ENCODE measurements at places on chromosomes 2 and 18. TPM values are rescaled to one million over a fixed set of nuclear protein-coding genes. Genes with fewer than 3 reads are reported as not detected.

GRCh38 chr2:227163998-227164762 lies at the start of the genes COL4A3 and COL4A4:
Gene COL4A3, plus strand, starts transcription at chr2:227164624. Its CDS starts 103 bp downstream, at chr2:227164727.
Gene COL4A4, minus strand, starts transcription at chr2:227164205. Its CDS starts 16,722 bp downstream, at chr2:227147483.
- DNase-seq, result no peak

DNA sequence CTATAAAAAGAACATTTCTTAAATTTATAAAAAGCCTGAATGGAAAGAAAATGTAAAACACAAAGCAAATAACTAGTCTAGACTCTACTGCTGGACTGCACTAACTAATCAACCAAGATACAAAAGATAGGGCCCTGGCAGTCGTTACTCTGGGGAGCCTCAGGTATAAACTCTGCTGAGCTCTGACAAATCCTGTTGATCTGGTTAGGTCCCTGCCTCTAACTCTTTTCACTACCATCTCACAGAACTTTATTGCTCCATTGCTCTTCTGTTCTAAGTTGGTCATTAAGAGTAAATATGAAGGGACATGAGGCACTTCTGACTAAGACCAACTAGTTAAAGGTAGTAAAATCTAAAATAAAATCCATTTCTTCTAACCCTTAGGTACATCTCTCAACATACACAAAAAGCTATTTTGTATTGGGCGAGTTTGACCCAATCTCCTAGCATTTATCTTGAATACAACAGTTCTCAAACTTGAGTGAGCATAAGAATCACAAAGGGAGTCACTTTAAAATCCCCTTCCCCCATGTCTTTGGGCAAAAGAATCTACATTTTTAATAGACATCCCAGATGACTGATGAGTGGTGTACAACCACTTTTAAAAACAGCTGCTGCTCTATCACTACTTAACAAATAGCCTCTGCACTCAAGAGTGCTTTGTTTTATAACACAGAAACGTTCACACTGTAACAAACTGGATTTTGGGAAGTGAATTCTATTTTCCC lies 2.5 kb downstream of the CHN1 start:
- DNase-seq, result no peak

DNA sequence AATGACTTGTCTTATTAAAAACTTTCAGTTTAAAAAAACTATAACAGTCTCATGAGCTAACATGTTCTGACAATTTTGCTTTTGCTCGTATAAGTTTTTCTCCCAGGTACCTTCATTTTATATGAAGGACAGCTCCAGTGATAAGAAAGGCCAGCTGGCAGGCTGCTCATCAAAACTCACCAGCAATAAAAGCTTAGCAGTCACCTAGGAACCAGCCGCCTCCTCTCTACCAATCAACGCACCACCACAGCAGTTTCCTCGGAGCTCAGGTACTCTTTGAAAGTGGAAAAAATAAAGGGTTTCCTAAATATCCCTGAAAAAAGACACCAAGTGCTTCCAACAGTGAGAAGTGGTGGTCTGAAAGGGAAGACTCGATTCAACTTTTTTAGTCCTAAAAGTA lies 100.9 kb upstream of the CCDC150 start:
- no peak for DNase-seq

DNA sequence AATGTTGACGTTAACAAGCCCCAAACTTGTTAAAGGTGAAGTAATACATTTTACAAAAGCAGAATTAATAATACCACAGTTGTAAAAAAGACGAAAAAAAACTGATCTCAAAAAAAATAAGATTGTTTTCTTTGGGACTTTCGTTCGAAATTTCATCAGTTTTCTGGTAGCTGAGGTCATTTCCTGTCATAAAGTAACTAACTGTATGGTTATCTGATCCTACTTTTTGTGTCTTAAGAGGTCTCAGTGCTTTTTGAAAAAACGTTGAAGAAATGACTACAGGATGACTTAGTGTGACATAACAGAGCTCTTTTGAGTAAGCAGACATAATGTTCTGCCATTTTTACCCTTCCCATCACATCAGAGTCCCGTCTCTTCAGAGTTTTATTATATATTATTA lies 79.3 kb downstream of the BIRC6 start:
- peak; percentile 36 for DNase-seq

GRCh38 chr2:240425236-240425615 lies 10.2 kb upstream of the GPC1 start:
- DNase-seq, result no peak

DNA sequence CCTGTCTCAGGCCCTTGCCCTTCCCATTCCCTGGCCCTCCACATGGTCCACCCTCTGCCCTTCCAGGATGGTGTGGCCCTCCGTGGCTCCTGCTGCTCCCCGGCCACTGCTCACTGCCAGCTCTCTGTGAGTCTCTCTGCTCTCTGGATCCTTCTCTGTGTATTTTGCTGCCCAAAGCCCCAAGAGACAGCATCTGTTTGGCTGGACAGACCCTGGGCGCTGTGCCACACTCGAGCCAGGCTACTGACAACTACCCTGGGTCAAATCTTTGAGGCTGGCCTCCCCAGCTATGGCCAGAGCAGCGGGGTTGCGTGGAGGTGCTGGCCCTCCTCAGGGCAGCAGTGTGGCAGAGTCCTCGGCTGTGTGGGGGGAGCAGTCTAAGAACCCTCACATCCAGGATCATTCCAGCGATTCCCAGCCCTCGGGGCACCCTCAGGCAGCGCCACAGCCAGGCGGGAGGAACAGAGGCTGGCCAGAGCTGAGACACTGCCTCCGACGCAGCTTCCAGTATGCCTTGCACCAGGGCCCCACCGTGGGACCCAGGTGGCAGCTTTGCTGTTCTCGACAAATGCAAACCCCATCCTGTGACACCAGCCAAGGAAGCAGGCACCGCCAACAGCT lies 139.4 kb upstream of the GLI2 start:
- no peak for DNase-seq

DNA sequence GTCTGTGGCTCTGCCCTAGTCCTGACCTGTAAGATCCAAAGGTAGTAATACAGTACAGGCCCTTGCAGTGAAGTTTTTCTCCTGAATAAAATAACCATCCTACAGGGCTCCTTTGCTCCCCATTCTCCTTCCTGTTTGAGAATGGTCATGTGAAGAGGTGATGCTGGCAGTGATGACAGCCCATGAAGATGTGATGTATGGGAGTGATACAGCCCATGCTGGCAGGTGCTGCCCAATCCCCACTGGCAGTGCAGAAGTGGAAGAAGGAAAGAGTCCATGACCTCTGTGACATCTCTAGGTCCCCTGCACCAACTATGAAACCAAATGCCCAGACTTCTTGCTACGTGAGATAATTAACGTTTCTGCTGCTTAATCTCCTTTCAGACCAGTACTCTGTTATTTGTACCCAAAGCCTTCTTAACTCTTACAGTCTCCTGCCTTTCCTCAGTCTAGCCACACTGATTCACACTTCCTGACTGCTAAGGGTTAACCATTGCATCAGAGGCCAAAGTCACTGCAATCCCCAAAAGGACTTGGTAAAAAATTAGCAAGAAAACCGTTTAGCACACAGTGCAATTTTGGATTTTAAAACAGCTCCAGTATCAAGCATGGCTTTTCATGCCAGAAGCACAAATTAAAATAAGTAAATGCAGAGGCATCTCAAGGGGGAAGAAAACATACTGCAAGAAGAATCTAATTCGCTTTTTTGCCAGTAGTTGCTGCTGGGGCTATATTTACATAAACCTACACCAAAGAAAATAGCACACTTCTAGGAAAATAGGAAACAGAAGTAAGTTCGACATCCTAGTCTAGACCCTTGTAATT lies 98.0 kb downstream of the STK39 start:
- DNase-seq, result peak; percentile 24

GRCh38 chr2:65432227-65433190 lies at the start of gene SPRED2:
Gene SPRED2, minus strand, starts transcription at chr2:65432599. Its CDS starts 612 bp downstream, at chr2:65431987.
- peak; percentile 97 for DNase-seq

GRCh38 chr2:219298759-219299371 lies 10.3 kb downstream of the PTPRN start:
- DNase-seq, result peak; percentile 69

DNA sequence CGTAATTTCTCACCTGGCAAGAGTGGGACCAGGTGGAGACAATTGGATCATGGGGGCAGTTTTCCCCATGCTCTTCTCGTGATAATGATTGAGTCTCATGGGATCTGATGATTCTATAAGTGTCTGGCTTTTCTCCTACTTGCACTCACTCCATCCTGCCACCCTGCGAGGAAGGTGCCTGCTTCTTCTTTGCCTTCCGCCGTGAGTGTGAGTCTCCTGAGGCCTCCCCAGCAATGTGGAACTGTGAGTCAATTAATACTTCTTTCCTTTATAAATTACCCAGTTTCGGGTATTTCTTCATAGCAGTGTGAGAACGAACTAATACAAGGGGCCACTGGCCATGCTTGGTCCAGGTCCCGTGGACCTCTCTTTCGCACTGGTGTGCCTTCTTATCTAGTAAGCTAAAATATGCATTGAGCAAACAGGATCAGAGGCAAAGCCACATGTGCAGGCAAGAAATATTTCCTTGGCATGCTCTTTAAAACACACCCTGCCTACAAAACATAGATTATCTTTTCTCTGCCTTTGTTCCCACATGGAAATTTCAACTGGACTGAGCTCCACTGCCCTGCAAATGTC lies 821.1 kb downstream of the TRIB2 start:
- DNase-seq, result no peak

DNA sequence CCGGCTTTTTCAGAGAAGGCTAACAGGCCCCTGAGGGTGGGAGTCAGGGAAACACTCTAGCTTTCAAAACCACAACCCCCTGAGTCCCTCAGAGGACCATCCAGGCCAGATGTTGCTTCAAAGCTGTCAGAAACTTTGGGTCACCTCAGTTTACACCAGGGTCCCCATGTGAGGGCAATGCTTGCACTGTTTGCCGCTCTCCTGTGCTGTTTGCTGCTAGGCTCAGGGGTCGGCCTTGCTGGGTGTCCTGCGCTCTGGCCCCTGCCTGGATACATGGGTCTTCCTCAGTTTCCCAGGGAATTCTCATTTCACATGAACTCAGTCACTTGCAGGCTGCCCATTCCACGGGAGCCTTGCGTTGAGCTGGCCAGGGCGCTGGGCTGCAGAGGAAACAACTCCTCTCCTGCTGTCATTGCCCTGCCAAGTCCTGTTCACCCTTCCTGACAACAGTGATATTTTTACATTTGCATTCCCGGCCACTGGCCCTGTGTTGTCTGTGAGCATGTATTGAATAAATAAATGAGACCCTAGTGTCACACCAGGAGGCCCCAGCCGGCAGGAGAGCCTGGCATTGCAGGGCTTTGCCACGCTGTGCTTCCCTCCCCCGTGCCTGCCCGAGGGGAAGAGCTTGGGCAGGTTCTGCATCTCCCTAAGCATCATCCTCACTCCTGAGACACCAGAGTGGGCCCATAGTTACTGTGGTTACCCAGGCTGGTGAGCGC lies 73.2 kb upstream of the RAB6C start:
- DNase-seq, result no peak

DNA sequence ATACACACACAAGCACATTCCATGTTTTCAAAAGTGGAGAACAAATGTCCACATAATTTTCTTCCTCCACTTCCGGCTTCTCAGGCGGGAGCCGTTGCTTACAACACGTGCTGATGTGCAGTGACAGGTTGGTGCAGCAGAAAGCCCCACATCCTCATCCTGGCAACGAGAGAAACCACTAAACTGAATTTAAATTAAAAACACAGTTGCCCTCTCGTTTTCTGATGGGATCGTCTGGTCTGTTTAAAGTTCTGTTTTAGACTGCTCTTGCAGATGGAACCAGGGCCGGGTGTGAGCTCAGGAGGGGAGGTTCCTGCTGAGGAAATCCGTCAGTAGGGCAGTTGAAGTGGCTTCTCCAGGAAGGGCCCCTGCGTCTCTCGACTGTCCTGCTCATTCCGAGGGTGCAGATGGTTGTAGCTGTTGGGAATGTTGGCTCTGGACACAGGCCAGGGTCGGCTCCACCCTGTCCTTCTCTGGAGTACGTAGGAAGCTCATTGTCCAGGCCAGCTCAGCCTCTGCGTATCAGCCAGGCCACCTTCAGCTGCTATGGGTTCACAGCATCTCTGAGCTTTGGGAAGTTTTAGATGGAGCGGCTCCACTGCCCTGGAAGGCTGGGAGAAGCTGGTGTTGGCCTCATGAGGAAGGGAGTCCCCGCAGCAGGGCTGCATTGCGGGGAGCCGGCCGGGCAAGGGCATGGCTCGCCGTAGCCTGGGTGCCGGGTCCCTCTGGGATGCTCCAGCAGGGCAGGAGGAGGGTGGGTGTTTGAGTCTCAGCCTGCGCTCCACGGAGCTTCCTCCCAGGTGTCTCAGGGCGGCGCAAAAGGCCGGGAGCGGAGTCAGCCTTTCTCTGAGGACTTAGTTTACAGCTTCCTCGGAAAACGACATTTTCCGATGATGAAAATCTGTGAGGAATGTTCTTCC lies 58.3 kb downstream of the NFATC1 start:
- peak; percentile 10 for DNase-seq

DNA sequence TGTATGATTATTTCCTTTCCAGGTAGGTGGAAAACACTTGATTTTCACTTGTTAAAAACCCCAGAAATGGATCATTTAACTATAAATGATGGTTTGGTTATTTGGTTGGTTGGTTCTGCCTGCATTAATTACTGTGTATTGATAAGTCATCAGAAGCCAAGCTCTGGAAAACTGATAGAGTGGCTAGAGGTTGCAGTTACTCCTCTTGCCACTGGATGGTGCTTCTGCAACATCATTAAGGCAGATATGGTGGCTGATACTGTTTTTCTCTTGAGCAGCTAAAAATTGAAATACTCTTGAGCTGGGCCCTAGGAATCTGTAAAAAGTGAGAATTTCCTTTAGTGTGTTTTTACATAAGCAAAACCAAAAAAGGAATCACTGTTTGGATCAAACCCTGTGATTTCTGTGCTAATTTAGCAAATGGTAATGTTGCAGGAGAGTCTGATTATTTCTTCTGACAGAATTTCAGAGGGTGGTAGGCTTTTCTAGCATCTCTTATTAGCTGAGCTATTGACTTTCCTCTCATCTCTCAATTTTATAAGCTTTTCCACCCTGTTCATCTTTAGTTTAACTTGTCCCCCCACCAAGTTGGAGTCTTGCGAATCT lies 54.3 kb downstream of the RAB10 start:
- peak; percentile 36 for DNase-seq

GRCh38 chr2:238493880-238494572 lies 67.3 kb downstream of the ASB1 start:
- no peak for DNase-seq

DNA sequence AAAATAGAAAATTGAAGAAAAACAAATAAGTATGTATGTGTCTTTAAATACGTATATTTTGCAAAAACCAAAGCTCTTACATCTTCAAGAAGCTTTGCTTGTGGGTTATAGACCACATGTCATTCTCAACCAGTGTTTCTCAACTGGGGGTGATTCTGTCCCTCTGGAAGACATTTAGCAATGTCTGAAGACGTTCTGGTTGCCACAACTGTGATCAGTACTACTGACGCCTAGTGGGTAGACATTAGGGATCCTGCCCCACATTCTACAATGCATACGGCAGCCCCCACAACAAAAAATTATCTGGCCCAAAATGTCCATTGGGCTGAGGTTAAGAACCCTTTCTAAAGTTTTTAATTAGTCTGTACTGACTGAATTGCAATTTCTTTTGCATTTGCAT lies 48.4 kb downstream of the UNC50 start:
- no peak for DNase-seq

- DNase-seq, result peak; percentile 12
Measured at GRCh38 chr2:63058144-63058920, 7.7 kb downstream of the OTX1 start.

GRCh38 chr2:24410976-24411375 lies 50.6 kb upstream of the ITSN2 start:
- no peak for DNase-seq

CPO gene
- not detected for total RNA-seq

APCDD1 gene
- total RNA-seq, result 0.83 TPM

C2orf80 gene
- total RNA-seq, result not detected

FBXO48 gene
- 0.18 TPM for total RNA-seq

WDSUB1 gene
- 5.0 TPM for total RNA-seq

ZNF804A gene
- 3.3 TPM for total RNA-seq

CRYGD gene
- total RNA-seq, result not detected

LRRC30 gene
- not detected for total RNA-seq

CELF4 gene
- not detected for total RNA-seq

ACVR2A gene
- total RNA-seq, result 6.8 TPM

CHRNG gene
- not detected for total RNA-seq

All from IMR-90 (cell line).